ENCODE measurements at places on chromosomes 7 and 10.

- DNase-seq: no peak
Measured at GRCh38 chr7:155262031-155262430, 35.6 kb upstream of the INSIG1 start.

- DNase-seq: no peak
Measured at GRCh38 chr7:84216472-84216871, 21.9 kb upstream of the SEMA3A start.

DNA sequence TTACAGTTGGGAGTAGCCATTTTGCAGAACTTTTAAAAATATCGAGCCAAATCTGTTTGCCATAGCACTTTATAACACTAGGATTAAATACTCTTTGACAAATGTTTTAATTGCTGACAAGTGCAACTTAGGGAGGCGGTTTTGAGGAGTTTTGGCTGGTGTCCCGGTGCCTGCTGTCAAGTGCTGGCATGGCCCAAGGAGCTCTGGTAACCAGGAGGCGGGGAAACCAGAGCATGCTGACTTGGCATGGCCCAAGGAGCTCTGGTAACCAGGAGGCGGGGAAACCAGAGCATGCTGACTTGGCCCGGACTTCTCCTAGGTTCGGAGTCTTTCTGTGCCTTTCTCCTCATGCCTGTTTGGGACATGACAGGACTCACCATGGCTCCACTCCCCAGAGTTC is 30.8 kb upstream of the ZNF32 start:
- DNase-seq: no peak

- no peak for DNase-seq
Measured at GRCh38 chr10:97689559-97690020, 2.5 kb upstream of the AVPI1 start.

Data from NCI-H510A treated with DMSO at 0.1 percent for 48 hours (cell line).